ENCODE measurements at places on chromosomes 7 and 10.

GRCh38 chr10:75703191-75703854 lies 271.9 kb downstream of the LRMDA start:
- DNase-seq: no peak

DNA sequence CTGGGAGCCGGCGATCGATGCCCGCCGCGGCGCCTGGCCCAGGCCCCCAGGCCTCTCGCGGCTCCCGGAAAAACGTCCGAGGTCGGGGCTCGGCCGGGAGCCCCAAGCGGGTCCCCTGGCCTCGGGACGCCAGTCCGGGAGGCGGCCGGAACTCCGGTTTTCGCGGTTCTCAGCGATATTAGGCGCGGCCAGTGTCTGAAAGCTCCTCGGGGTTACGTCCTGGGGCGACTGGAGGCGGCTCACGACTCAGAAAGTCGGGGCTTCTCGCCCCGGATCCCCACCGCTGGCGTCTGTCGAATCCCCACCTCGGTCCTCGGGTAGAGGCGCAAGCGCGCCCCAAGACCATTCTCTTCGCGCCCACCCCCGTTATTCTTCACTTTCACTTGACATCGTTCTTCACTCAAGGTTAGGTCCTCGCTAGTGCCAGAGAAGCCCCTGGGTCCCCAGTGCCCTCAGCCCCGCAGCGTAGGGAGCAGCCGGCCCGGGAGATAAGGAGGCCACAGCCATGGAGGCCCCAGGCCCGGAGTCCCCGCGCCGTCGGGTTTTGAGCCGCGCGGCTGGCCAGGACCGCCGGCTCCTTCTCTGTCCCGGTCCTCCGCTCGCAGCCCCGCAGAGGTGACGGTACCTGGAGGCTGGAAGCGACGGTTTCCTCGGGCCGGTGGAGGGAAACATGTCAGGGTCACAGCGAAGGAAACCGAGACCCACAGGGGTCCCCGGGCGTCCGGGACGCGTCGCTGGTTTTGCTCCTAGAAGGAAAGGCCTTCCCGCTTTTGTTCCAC lies 35.2 kb upstream of the EBLN1 start:
- DNase-seq: no peak

DNA sequence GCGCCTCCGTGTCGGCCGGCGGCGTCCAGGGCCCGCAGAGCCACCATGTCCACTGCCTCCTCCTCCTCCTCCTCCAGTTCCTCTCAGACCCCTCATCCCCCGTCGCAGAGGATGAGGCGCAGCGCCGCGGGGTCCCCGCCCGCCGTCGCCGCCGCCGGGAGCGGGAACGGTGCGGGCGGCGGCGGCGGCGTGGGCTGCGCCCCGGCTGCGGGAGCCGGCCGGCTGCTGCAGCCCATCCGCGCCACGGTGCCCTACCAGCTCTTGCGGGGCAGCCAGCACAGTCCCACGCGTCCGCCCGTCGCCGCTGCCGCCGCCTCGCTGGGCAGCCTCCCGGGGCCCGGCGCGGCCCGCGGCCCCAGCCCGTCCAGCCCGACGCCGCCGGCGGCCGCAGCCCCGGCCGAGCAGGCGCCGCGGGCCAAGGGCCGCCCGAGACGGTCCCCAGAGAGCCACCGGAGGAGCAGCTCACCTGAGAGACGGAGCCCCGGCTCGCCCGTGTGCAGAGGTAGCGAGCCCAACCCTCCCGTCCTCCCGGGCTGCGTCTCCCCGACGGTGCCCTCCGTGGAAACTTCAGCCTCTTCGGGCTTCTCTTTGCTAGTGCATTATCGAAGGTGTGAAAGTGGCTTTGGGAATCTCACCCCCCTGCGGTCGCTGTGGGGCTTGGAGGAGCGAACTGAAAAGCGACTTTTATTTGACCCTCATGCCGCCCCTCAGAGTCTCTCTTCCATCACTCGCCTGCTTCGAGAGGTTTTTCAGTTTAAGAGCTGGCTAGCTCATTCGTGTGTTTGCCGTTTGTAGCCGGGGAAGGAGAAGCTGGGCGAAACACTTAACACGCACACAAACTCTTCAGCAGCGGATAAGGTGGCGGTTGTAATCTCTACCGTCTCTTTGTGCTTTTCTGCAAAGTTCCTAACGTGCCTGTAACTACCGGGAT lies 975 bp downstream of the GLCCI1 start:
- DNase-seq: no peak

DNA sequence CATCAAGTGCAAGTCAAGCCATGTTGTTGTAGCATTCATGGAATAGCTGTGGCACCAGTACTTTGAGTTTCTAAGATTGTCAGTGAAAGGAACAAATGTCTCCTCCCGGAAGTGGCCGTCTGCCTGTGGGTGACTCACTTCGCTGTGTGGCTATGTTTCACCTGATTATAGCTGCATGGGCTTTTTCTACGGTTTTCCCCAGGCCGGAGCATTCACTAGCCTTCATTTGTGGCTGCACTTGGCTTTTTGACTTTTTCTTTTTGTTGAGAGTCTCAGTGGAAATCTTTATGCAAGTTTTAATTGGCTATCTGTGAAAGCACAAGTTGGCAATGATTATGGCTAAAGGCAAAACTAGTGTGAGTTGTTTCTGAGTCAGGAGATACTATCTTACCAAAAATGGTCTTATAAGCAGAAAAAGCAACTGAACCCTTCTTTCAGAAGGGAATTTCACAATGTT lies 35.0 kb downstream of the SRI start:
- no peak for DNase-seq

DNA sequence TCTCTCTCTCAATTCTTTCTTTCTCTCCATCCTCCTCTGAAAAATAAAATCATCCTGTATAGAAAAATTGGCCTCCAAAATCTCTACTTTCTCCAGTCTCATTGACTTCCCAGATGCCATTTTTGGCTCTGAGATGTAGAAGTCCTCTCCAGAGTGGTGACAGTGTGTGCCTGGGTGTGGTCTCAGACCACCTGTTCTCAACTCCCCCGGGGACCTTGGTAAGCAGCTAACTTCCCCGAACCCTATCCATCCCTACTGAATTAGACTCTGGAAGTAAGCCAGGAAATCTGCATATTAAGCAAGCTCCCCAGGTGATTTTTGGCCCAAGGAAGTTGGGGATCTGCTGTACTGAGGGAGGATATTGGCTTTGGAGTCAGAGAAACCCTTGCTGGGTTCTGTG lies 120.5 kb downstream of the WDR11 start:
- no peak for DNase-seq

DNA sequence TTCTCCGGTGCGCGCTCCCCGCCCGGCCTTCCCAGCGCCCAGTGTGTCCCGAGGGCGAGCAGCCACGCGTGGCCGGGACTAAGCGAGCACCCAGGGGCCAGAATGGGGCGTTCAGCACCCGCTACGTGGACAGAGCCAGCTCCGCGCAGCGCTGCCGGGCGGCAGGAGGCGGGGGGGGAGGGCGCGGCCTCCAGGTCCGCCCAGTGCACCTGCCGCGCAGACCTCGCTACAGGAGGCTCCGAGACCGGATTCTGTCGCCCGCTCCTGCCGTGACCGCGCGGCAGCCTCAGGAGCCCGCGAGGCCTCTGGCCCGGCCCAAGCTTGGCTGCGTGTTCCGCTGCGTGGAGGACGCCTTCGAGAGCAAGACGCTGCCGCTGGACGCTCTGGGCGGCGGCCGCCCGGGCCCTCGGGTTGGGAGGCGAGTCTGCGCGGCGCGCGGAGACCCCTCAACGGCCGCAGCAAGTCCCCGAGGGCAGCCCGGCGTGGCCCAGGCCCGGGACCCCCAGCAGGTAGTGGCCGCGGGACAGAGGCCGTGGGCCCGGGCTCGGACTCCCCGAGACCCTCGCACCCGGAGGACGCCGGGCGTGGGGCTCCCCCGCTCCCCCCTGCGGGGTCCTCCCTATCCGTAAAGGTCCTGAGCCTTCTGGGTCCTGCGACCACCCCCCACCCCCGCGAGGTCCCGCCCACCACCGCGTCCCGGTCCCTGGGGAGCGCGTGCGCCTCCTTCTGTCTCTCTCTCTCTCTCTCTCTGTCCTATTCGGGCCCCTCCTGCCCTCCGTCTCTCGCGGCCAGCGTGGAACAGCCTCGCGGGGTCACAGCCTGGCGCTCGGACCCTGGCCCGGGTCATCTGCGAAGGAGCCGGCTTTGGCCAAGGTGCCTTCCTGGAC lies 904 bp upstream of the DPYSL4 start:
- DNase-seq: no peak

GRCh38 chr10:120336911-120337540 lies 120.0 kb upstream of the PLPP4 start:
- no peak for DNase-seq

DNA sequence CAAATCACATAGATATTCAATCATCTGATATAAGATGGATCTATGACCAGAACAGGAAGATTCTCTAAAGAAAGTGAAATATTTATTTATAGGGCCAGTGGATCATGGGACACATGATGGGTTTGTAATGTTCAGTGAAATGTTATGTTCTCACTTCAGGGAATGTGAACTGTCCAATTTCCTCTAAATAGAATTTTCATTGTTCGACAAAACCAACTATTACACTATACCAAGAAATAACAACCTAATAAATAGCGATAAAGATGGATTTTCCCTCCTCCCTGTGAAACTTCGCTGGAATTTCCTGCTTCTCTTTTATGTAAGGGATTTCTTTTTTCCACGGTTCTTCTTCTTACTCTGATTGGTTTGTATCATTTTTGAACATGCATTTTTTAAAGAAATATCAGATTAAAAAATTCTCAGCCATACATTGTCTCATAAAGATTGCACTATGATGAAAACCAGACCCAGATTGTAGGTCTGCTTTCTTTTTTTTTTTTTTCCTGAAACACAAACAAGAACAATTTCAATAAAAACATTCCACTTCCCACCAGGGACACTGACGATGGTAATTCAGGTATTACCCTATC lies 139.8 kb upstream of the ZEB1 start:
- no peak for DNase-seq

DNA sequence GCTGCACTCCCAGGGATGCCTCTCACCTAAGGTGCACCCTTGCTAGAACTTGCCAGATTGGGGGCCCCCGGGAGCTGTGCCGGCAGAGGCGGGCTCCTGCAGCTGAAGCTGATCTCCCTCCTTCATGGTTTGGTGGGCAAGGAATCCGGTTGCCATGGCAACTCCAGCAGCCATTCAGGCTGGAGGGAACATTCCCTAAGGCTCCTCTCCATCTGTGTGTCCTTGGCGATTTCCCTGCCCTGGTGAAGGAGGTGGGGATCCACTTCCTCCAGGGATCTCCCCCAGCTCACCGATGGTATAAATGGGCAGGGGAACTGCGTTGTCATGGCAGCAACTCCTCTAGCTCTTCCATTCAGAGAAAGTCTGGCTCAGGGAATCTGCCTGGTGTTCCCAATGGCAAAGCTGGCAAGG lies 49.6 kb upstream of the GPR158 start:
- no peak for DNase-seq

DNA sequence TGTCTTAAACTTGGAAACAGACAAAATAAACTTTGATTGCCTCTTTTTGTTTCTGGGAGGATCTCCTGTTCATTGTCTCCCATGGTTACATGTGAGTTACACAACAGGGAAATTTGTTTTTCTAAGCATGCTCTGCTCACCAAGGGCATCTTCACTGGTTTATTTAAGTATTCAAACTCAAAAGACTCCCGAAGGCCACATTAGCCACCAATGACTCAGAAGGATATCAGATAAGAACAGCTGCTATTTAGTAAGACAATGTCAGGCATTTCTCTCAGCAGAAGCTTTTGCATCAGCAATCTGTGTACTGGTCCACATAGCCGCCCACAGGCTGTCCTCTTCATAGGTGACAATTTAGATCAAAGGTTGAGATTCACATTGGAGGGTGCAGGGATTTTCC lies 19.3 kb downstream of the OR6B1 start:
- DNase-seq: peak; percentile 73

GRCh38 chr10:43864656-43865055 lies 216.0 kb upstream of the ZNF32 start:
- DNase-seq: no peak

DNA sequence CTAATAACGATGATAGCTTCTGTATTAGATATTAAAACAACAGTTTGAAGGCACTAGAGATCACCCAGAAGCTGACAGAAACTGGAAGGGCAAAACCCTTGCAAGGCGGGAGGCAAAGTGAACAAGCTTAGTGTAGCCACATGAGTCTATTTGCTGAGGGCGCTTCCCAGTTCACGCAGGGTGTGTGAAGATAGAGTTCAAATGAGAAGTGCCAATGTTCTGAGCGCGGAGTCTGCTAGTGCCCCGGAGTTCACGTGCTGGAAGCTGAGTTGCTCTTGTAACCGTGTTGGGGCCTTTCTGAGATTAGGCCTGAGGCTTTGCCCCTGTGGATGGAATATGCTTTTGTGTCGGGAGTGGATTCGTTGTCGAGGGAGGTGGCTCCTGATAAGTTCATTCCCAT lies 16.6 kb upstream of the GTPBP4 start:
- DNase-seq: no peak

DNA sequence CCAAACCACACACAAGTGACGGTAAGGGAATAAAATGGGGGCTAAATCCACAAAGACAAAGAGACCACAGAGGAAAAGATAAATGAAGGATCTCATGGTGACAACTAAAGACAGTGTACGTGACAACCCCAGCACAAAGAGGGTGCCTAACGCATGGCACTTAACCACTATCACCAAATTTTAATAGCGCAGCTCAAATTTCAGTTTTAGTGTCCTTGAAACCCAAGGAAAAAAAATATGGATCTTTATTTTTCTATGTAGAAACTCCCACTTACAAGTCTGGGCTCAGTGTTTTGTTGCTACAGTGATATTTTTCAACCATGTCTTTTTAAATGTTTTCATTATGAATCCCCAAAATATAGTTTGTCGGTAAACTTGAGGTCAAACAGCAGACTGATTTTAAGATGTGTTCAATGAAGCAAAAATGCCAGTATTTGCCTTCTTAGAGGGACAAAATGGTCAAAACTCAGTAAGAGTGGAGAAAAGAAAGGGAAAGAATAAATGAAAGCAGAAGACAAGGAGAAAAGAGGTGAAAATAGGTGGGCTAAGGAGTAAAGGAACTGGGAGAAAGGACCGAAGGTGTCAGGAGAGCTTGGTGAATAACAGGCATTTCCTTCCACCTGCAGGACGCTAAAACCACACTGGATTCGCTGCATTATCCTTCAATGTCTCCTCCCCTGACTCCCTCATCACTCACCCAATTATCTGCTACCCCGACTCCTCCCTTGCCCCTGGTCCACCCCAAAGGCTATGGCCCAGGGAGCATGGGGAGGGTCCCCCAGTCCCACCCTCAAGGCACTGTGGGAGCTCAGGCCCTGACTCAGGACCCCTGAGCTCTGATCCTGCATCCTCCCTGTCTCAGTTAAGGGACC lies 3.5 kb downstream of the ASB13 start:
- no peak for DNase-seq
